PC-3 (cell line): ENCODE measurements at places on chromosomes 2 and 18.

DNA sequence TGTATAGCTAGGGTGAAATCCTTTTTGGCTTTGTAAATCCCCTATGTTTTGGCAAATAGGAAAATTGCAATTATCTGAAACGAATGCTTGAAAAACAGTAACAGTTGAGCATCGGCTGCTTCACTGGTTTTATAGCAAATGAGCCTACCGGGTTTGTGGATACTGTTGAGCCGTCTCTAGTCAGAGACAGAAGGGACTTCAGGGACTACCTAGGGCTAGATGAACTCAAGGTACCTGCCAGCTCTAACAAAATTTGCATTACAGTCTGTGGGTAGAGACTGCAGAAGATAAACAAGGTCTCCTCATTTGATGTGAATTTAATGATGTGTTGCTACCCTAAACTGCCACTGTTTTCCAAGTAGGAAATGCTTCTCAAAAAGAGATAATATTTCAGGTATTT is 101.1 kb downstream of the EML6 start:
- H3K4me3 ChIP-seq = no peak overlapping the region
- 0 out of 2 replicates have a peak, but pooled peaks cover 5% of the 10 kb centered on the region for H3K4me1 ChIP-seq
- DNase-seq = no peak
- no peaks in the 10 kb centered on the region for H3K27me3 ChIP-seq
- H3K27ac ChIP-seq = no peak overlapping the region

DNA sequence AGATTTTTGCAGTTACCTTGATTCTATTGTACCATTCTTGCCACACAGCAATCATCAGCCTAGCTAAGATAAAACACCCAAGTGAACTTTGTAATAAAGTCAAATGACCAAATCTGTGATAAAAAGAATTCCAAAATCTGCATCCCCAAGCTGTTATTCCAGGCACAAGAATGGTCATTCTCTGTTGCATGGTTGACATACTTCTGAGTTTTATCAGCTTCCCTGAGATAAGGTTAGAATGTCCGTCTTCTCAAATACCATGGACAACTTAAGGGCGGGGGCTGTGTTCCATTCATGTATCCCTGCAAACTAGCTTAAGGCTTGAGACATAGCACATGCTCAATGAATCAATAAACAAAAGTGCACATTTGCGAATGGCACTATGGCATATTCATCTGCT is 8.1 kb upstream of the BMP10 start:
- no peak overlapping the region for H3K27ac ChIP-seq
- peaks cover 60% of the 10 kb centered on the region for H3K27me3 ChIP-seq
- no peak for DNase-seq

DNA sequence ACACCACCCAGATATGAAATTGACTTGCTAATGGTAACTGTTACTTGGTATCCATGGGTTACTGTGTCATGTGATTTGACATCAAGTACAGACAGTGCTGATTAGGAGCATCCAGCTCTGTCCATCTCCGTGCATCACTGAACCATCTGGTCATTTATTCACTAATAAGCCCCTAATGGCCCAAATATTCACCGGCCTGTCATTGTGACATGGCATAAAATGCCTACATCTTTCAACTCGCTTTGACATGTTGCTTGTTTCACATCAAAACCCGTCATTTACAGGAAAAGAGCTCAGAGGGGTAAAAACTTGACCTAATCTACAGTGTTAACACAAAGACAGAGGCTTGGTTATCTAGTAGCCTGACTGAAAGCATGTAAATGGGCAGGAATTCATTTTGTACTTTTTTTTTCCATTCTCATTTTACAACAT is 308.9 kb upstream of the ATP5MC3 start:
- H3K27me3 ChIP-seq = peaks cover 38% of the 10 kb centered on the region
- H3K4me1 ChIP-seq = no peaks in the 10 kb centered on the region
- H3K36me3 ChIP-seq = no peaks in the 10 kb centered on the region
- no peak for DNase-seq
- no peak overlapping the region for H3K27ac ChIP-seq

GRCh38 chr2:217928324-217929181 is 74.2 kb downstream of the TNS1 start:
- DNase-seq = no peak
- H3K4me1 ChIP-seq = no peaks in the 10 kb centered on the region
- H3K36me3 ChIP-seq = no peaks in the 10 kb centered on the region
- H3K27me3 ChIP-seq = peaks cover 64% of the 10 kb centered on the region

GRCh38 chr18:22547807-22548561 is 130.3 kb upstream of the CTAGE1 start:
- no peak for DNase-seq
- peaks cover 36% of the 10 kb centered on the region for H3K4me1 ChIP-seq
- no peaks in the 10 kb centered on the region for H3K27me3 ChIP-seq
- H3K4me3 ChIP-seq = no peak overlapping the region
- no peaks in the 10 kb centered on the region for H3K36me3 ChIP-seq
- no peak overlapping the region for H3K27ac ChIP-seq

DNA sequence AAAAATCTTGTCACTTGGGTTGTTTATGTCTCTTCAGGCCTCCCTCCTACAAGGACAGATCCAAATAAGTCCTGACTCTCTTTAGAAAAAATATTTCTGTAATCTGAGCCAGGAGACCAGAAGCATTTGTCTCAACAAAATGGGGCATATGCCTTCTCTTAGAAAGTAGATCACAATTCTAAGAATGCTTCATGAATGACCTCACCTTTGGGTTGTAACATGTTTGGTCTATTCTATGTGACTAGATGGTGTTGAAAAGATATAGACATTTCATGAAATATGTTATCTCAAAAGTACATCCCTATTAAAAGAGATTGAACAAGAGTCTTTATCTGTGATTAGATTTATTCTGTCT is 159.0 kb upstream of the SETBP1 start:
- no peaks in the 10 kb centered on the region for H3K27me3 ChIP-seq
- peak; percentile 39 for DNase-seq
- peaks cover 35% of the 10 kb centered on the region for H3K4me1 ChIP-seq
- peak overlapping the region; percentile 9; the same call in 1 of the 2 replicates for H3K4me3 ChIP-seq
- no peaks in the 10 kb centered on the region for H3K36me3 ChIP-seq

- H3K36me3 ChIP-seq = peaks cover 40% of the 10 kb centered on the region
- H3K27ac ChIP-seq = peak overlapping the region; percentile 70
- peak; percentile 27 for DNase-seq
- H3K4me1 ChIP-seq = peaks cover 32% of the 10 kb centered on the region
- H3K27me3 ChIP-seq = no peaks in the 10 kb centered on the region
Observed at GRCh38 chr2:74206180-74206688, 7.8 kb downstream of the MTHFD2 start.

DNA sequence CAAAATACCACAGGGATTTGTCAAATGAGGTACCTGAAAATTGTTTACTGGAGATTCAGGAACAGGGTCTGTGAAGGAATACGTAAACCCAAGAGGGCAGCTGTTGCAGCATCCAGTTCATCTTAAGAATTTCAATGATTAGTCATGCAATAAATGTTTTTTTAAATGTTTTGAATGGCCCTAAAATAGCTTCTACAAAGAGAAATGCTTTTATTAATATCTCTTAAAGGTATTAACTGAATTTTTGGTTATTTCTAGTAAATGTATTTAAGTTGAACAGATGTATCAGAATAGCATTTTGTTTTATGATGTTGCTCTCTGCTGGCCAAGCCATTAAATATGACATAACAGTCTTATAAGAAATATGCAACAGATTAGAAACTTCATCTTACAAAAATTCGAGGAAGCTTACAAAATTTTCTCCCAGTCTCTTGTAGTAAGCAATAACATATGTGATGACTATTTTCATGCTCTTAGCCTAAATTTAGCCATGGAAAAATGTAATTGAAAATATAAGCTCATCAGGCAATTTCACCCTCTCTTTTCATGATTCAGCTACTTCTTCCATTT is 863.9 kb downstream of the SUCLG1 start:
- DNase-seq = no peak
- no peaks in the 10 kb centered on the region for H3K27me3 ChIP-seq
- no peaks in the 10 kb centered on the region for H3K4me1 ChIP-seq
- no peaks in the 10 kb centered on the region for H3K36me3 ChIP-seq
- no peak overlapping the region for H3K4me3 ChIP-seq
